EH (cell line): ENCODE measurements at places on chromosomes 16 and 17.
A peak's percentile ranks its signal among the peaks of the same experiment; 100 is the strongest.

DNA sequence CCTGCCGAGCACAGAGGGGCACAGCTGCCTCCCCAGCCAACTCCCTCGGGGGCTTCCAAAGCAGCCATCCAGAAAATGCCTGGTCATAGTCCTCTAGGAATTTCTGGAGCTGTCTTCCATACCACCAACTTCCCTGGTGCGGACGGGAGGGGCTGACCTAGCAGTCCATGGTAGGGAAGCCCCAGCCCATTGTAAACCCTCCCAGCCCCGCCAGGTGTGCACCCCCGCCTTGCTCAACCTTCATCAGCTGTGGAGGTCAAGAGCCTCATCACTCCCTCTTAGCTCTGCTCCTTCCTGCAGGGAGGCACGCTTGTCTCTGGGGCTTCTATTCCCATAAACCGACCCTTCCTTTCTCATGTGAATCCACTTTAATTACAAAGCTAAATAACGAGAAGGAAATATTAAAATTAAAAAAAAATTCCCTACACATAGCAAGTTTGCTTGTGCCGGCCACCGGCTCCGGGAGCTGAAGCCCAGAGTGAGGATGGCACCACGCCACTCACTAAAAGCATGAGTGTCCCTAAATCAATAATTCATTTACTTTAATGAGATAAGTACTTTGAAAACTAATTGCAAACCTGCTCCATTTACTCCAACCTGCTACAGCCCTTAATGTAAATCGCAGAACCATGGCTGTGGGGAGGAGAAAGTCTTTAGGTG lies 181.4 kb downstream of the ENGASE start:
- DNase-seq = no peak

DNA sequence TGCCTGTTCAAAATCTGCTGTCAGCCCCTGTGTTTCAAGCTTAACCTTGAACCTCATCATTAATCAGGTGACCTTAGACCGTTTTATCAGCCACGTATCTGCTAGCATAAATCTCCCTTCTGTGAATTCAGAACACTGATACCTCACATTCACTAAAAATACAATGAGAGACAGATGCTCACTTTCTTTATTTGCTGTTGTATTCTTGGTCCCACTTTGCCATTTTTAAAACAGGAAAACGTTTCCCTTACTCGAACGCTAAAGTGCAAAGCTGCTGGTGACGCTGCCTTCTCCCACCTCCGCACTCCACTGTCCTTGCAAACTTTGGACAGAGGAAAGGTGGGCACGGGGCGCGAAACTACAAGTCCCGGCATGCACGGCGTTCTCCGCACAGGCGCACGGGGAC lies 220 bp upstream of the ARHGAP44 start:
- no peak for DNase-seq

DNA sequence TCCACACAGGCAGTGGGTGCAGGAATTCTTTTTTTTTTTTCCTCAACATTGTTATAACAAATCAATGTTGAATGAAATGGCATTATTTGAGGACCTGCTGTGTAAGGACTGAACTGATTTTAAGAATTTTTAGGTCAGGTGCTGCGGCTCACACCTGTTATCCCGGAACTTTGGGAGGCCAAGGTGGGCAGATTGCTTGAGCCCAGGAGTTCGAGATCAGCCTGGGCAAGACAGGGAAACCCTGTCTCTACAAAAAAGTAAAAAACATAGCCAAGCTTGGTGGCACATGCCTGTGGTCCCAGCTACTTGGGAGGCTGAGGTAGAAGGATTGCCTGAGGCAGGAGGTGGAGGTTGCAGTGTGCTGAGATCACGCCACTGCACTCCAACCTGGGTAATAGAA lies 12.4 kb downstream of the MPRIP start:
- no peak for DNase-seq

DNA sequence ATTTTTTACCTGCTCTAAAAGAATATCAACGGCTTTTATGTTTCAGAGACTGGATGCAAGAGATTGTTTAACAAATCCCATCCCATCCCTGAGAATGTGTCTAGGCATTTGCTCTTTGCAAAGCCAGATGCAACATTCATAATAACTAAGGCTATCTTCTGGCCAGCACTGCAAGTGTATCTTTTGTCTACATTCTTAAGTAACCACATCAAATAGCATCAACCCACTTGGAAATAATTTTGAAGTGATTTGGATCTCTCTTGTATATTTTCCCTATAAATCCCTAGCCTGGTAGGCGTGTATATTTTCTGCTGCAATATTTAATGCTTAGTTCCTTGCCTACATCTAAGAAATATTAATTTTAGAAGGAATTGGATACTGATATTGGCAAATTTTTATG lies 64.3 kb downstream of the PIGL start:
- DNase-seq = peak; percentile 84

GRCh38 chr17:56441308-56441707 lies 152.2 kb upstream of the NOG start:
- DNase-seq = peak; percentile 87

DNA sequence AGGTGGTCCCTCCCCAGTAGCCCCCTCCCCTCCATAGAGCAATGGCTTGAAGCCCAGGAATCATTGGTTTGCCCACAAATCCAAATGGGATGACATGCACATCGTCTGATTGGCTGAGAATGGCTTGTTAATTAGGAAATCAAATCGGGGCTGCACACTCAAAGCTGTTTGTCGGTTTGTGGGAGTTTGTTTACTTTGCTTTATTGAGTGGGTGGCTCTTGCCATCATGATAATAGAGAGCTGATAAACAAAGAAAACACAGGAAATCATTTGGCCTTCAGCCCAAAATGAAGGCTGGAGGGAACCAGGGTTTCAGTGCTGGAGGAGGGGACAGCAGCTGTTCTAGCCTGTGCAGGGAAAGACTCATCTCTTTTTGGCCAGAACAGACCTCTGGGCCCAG lies 316.3 kb downstream of the CBLN1 start:
- peak; percentile 73 for DNase-seq

- no peak for DNase-seq
Measured at GRCh38 chr17:82278786-82279391, 5.4 kb upstream of the CSNK1D start.

DNA sequence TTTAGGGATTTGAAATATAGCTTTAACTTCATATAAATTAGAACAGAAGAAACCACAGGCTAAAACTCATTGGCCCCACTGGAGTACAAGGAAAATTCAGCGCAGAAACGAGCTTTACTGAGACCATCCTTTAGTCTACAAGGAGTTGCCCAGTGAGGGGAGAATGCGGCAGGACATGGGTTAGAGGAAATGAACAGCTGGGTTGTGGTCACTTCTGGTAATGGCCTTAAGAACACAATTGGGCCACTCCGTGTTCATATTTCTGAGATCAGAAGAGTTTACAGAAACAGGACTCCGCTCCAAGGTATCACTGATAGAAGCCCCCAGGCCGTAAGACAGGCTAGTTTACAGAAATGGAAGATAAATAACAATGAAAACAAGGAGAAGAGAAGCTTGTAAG lies 188.3 kb downstream of the ZFHX3 start:
- no peak for DNase-seq

DNA sequence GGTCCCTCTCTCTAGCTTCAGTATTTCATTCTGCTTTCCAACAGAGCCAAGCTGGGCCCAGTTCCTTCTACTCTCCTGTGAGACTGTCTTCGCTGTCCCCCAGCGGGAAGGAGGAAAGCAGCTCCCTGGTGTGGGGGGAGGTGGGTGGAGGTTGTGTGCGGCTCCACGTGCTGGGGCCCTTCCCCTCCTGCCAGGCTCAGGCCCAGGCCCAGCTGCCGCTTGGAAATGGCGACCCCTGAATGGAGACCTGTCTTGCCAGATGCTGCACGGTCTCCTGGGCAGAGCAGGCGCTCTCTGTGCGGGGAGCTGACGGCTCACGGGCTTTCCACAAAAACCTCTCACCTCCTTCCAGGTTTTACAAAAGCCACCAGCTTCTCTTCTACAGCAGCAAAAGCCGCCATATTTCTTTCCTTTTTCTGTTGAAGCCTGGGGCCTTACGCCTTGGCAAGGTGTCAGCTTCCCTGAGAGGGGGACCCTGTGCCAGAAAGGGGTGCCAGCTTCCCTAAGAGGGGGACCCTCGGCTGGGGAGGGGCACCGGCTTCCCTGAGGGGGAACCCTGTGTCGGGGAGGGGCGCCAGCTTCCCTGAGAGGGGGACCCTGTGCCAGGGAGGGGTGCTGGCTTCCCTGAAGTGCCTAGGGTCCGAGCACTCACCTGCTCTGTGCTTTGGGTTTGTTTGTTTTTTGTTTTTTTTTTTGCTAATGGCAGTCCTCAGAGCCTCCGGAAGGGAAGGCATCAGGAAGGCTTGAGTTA lies 47.5 kb downstream of the ZNF778 start:
- DNase-seq = no peak

DNA sequence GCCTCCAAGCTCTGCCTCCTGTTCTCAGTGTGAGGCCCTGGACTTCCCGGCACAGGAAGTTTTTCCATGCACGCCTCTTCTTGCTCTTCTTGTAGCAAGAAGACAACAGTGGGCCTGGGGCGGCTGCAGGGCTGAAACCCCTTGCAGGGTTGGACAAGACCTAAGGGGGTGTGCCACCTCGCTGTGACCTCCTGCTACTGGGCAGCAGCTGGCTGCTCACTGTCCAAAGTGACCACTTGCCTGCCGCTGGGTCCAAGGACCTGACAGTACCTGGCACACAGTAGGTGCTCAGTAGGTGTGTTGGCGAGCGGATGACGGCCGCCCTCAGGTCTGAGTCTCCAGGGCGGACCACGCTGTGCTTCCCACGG lies 331.6 kb downstream of the C16orf95 start:
- DNase-seq = no peak

DNA sequence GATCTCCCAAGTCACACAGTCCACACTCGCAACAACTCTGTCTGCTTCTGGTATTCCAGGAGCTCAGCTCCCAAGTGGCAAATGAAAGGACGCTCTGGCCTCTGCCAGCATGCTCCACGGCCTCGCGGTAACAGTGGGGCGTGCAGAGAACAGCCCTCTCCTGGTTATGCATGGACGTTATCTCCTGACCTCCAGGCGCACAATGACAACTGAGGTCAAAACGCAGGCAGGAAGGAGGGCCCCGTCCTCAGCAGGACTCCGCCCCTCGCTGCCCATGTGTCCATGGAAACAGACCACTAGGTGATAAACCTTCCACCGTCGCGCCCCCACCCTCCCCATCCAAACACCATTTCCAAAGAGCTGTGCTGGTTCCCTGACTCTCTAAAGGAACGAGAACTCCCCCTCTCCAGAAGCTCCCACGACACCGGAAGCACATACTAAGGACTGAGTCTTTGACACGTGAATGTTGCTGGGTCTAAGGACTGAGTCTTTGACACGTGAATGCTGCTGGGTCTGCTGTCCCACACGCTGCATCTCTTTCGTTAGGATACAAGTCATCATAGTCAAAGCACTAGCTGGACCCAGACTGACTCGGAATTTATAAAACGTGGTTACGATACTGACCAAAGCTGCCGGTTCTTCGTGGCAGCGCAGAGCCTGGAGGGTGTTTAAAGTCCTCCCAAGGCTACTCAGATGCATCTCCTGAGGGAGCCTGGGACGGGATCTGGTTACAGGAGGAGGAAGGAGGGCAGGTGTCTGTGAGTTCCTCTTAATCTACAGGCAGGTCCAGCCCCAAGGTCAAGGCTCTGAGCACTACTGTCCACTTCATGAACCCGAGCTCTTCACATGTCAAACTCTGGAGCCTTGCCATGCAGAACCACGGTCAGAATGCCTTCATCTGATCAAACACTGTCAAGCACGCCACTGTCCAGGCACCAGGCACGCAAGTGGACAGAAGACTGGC lies 43.9 kb downstream of the KLHDC4 start:
- no peak for DNase-seq

- no peak for DNase-seq
Measured at GRCh38 chr17:50558091-50558490, 2.4 kb upstream of the CACNA1G start.

- DNase-seq = no peak
Measured at GRCh38 chr17:68290268-68290954, 516 bp downstream of the SLC16A6 start.

DNA sequence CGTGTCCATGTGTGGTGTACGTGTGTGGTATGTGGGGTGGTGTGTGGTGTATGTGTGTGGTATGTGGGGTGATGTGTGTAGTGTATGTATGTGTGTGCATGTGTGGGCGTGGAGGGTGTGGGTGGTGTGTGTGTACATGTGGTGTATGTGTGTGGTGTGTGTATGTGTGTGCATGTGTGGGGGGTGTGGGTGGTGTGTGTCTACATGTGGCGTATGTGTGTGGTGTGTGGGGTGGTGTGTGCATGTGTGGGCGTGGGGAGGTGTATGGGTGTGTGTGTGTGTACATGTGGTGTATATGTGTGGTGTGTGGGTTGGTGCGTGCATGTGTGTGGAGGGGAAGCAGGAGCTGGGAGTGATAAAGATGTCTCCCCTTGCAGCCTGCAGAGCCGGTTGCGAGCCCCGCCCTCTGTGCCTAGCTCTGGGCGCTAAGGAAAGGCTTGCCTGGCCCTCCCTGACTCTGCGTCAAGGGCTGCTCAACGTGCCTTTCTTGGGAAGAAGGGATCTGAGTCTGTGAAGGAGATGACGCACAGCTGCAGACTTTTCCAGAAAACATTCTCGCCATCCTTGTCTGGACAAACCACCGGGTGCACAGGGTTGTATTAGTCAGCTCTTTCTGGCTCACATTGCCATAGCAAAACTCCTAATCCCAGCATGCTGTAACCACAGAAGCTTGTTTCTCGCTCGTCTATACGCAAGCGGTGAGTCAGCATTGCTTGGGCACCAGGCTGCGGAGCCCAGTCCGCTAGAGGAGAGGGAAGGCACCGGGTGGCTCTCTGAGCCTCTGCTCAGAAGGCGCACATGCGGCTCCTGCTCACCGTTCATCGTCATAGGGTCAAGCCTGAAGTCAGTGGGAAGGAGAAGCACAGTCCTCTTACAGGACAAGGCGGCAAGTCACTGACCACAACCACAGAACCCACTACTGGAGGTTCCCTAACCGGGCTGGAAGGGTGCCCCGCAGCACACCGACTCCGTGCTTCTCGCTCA lies 2.0 kb upstream of the CD300H start:
- peak; percentile 5 for DNase-seq

DNA sequence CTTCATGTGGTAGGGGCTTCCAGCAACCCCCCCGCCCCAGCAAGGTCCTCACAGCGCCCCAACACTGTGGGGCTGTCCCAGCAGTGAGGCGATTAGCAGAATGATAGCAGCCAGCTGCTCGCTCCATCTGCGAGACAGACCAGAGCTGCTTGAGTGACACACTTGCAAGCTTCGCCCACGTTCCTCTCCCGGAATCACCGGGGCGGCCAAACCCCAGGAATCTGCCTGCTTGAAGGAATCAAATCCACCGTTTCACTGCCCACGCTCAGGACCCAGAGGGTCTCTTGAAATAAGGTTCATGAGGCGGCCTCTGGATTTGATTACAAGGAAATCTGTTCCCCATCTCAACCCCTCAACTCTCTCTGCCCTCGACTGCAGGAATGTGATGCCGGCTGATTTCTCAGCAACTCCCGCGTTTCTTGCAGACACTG lies 356.0 kb downstream of the C16orf95 start:
- peak; percentile 35 for DNase-seq

- DNase-seq = no peak
Measured at GRCh38 chr17:80762076-80762475, 217.4 kb downstream of the RPTOR start.
